ENCODE measurements at places on chromosomes 12 and 14.

DNA sequence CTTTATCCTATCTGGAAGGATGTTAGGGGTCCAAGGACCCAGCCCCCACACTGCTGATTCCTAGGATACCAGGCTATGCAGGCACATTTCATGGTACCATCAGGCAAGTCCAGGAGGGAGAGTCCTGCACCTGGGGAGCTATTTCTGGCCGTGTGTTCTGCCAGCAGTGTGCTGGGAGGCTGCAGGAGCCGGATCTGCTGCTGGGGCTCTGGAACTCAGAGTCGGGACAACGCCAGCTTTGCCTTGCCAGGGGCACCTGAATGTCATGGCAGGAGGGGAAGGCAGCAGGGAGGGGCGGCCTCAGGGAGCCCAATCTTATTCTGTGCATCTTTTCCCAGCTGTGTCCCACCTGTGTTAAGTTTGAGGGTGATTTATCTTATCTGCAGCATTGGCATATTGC lies 17.8 kb downstream of the SRRM4 start:
- DNase-seq: no peak

DNA sequence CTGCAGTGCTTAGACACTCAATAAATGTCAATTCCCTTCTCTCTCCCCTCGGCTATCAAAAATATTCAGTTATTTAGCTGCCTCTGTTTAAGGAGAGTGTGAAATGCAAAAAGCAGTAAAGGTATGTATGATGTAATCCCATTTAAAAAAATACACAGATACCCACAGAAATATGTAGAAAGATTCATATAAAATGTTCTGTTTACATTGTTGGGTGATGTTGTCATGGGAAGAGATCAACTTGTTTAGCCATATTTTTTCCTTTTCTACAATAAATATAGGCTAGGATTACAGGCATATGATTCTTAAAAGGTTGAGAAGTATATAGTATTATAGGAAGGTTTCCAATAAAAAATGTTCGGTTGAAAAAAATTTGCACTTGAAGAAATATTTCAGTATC lies 7.8 kb downstream of the PPP2R3C start:
- DNase-seq: no peak

DNA sequence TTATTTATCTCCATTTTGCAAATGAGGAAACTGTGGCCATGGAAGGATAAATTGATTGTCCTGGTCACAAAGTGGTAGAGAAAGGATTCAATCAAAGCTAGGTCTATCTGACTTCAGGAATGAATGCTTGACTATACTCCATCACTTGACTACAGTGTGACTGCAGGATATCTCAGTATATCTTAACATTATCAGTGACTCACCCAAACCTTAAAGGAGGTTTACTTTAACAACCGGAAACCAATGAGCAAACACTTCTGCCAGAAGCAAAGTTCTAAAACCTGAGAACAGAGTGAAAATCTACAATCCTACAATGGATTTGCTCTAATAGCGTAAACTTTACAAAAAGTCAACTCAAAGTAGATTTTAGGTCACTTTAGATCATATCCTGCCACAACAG lies 277.0 kb downstream of the CEP128 start:
- DNase-seq: no peak

DNA sequence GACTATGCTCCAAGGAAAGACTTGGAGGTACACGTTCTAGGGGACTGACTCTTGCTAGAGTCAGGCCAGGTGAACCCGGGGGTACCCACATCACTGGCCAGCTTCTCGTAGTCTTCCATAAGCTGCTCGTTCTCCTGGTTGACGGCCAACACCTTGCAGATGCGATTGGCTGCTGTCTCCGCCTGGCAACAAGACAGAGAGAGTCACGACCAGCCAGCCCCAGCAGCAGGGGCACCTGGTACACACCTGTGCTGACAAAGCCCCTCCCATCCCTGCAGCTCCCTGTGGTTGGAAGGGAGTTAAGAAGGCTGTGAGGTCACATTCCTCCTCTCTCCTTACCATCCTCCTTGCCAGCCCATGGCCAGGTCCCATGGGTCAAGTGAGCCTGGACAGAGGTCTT lies 85.5 kb downstream of the ACTN1 start:
- DNase-seq: no peak

DNA sequence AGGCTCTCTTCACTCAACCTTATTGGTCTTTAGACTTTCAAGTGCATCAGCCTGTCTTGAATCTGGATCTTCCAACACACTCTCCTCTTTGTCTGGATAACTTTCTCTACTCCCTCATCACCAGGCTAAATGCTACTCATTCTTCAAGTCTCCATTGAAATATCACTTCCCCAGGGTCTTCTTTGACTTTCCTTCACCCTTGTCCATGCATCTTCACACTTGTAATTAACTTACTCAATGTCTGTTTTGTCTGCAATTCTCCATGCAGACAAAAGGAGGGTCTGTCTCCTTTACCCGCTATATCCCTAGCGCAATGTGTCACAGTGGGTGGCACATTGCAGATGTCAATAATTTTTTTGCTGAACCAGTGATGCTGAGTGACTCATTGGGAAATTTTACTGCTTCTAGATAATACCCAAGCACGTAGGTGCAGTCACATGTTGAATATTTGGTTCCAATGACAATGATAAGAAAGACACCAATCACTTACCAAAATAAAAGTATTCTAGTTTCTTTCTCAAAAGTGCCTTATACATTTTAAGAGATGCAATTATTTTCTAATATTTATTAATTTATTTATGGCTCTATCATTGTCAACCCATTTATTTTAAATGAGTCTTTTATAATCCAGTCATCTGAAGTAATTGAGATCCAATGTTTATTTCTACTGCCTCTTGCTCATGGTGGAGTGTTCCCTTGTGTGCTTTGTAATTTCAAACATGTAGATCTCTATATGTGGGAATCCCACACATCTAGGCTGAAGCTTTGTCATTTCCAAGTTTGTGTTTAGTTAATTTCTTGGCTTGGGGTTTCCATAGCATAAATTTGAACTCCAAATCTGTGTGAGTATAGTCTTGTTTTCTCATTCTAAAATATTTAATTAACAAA lies 21.7 kb upstream of the RFC5 start:
- no peak for DNase-seq

DNA sequence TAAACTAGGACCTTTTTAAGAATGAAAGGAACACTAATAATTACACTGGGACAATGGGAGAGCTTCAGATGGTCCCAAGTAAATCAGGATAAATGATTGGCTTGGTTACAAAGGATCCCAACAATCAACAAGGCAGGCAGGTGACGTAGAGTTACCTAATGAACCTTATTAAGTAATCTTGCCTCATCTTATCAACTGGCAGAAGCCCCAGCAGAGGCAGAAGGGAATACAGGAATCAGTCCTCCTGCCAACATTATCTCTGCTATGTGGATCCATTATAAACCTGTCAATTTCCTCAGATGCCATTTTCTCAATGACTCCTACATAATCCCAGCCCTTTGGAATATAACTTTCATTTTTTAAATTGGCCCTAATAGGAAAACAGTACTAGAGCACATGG lies 11.4 kb downstream of the DCAF5 start:
- no peak for DNase-seq
